ENCODE measurements at places on chromosomes 7 and 10.

DNA sequence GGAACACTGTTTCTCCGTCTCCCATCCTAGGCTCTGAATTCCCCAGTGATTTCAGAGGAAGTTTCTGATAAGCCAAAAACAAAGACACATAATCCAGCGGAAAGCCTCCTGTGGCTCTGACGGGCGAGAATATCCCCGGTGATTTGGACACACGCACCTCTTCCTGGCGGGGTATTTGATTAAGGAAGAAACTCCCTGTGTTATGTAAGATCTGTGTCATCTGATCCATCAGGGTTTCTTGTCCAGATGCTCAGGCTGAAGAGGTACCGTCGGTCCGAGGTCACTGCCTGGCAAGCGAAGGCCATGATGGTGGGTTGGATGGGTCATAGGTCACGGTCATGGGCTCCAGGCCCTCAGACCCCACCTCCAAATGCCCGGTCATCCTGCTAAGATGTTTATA is 39.6 kb upstream of the DNAJB6 start:
- no peak for DNase-seq

DNA sequence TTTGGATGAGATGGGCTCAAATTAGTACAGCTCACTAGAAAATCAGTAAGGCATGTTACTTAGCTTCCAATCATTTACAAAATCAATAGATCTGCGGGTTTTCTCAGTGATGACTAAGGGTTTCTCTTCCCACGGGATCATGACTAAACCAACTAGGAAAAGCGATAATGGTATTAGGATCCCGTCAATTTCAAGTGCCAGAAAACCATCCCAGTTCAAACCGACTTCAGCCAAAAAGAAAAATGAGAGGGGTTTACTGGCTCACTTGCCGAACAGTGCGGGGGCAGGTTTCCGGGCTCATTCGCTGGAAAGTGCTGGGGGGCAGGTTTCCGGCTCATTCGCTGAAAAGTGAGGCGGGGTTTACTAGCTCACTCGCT is 62.1 kb upstream of the LYZL2 start:
- no peak for DNase-seq

GRCh38 chr10:28400681-28401080 is 97.8 kb upstream of the MPP7 start:
- no peak for DNase-seq

DNA sequence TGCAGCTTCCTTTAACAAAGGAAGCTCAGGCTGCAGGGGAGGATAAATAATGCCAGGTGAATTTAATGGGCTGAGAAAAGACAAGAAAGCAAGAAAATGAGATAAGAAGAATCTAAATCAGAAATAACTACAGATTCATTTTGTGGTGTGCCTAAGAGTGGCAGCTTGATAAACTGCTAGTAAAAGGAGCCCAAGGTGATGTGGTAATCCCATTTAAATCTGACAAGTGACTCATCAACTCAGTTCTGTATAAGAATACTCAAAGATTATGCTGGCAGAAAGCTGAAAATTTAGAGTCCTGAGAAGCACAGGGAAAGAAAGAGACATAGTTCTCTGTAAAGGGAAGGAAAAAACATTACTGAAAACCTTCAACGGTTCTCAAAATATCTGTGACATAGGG is 109.4 kb upstream of the PDE1C start:
- no peak for DNase-seq

- no peak for DNase-seq
Observed at GRCh38 chr10:12250181-12250580, 54.2 kb downstream of the CDC123 start.
